Renal cortex interstitium (tissue), 15 donors: ENCODE measurements at places on chromosomes 4 and X. TPM values are rescaled to one million over a fixed set of nuclear protein-coding genes. Genes with fewer than 3 reads are reported as not detected.

Gene AREG
- 0.16 TPM for polyA plus RNA-seq

- no peak for DNase-seq
Observed at GRCh38 chr4:87209182-87209581, 11.2 kb downstream of the KLHL8 start.

DNA sequence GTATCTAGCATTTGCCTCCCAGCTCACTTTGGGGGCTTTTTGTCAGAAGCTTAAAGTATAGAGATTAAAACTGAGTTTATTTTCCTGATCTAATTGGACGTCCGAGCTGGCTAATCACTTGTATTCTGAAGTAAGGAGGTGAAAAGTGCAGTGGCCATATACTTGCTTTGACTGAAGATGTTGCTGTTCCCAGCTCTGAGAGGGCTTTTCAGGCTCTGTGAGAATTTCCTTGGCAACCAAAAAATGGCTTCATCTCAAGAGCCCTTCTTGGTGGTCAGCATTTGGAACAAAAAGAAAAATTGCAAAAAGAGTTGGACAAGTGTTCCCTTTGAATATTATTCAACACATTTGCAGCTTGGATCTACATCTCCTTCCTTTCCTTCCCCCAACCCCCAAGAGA lies 67.0 kb downstream of the SLC4A4 start:
- DNase-seq = no peak

DNA sequence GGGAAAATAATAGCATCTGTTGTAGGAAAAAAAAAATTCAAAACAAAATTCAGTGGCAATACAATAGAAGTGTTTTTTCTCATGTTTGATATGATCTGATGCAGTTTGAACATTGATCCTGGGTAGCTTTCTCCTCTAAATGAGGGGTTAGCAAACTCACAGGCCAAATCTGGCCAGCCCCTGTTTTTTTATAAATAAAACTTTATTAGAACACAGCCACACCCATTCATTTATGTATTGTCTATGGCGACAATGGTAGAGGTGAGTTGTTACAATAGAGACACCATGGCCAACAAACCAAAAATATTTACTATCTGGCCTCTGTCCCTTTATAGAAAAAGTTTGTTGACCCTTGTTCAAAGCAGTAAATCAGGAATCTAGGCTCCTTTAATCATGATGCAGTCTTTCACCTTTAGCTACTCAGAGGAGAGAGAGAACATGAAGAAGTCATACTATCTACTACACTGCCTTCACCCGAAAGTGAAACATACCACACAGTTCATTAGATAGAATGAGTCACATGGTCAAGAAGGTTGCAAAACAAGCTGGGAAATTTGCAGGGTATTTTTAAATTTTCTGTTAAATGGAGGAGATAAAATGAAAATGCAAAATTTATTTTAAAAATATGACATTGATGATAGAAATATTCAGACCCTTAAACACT lies 186.6 kb upstream of the MAOA start:
- no peak for DNase-seq

- DNase-seq = no peak
Observed at GRCh38 chrX:111886678-111887077, 10.7 kb downstream of the TRPC5OS start.
